ENCODE measurements at places on chromosomes 3 and 15.

DNA sequence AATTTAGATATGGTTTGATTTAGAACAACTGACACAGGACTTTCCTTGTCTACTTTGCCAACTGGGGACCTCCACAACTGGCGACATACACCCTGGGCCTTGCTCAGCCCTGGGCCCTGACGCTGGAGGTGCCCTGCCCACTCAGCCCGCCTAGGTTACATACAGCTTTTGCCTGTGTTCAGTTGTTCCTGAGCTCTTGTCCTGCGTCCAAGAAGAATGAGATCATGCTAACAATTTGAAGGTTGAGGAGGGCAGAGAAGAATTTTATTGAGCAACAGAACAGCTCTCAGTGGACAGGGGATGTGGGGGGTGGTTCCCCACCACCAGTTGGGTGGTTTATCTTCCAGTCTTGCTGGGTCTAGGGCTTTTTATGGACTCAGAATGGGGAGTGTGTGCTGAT, 67.9 kb downstream of the IQCH start:
- DNase-seq = no peak

DNA sequence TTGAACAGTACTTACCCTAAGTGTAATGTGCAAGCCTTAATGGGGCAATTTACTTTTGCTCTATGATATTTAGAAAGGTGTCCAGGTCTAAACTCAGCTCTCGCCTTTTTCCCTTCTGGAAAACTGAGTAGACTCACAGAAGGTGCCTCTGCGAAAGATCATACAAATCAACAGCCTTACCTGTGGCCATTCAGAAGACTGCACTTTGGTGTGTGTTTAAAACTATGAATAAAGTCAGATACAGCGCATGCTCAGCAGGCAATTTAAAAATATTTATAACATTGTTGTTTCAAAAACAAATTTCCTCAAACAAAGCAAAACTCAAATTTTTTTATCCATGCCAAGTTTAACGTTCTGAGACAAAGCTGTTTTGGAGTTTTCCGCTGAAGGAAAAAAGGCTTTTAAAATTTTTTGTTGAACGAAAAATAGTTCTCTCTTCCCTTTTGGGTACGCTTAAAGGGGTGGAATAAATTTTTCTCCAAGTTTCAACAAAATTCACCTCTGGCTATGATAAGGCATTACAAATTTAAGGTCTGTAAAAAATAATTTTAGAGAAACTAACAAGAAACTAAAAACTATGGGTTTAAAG, 156.3 kb downstream of the TIGIT start:
- no peak for DNase-seq

- no peak for DNase-seq
Measured at GRCh38 chr15:44727485-44728231, 8.7 kb upstream of the TRIM69 start.

DNA sequence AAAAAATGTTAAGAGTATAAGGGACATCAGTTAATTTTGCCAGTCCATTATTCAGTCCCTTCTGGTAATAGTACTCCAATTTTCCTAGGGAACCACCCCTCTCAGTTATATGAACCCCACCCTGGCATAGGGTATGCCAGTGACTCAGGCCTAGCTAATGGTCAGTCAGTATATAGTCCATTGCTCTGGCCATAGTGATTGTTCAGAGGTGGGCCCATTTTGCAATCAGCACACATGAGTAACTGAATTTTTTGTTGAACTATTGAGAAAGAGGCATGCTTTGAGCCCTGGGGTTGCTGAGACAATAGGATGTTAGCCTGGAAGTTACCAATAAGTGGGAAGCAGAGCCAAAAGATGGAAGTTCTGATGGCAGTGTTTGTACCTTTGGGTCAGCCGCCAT, 4.1 kb downstream of the LRCH3 start:
- no peak for DNase-seq

DNA sequence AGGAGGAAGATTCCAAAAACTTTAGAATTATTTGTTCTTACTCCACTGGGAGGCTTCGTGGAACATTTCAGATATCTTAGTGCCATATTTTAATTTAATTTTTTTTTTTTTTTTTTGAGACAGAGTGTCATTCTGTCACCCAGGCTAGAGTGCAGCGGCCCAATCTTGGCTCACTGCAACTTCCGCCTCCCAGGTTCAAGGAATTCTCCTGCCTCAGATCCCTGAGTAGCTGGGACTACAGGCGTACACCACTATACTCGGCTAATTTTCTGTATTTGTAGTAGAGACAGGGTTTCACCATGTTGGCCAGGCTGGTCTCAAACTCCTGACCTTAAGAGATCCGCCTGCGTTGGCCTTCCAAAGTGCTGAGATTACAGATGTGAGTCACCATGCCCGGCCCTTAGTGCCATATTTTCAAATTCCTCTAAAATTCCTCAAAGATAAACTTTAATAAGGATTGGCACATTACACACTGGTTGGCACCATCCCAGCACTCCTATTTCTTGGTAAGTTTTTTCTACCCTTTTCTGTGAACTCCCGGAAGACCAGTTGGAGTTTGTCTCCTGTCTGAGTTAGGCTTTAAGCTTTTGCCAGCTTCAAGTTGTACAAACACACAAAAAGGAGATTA, 693.7 kb downstream of the MCTP2 start:
- no peak for DNase-seq

- DNase-seq = no peak
Measured at GRCh38 chr15:47066392-47066791, 650.9 kb upstream of the SEMA6D start.

DNA sequence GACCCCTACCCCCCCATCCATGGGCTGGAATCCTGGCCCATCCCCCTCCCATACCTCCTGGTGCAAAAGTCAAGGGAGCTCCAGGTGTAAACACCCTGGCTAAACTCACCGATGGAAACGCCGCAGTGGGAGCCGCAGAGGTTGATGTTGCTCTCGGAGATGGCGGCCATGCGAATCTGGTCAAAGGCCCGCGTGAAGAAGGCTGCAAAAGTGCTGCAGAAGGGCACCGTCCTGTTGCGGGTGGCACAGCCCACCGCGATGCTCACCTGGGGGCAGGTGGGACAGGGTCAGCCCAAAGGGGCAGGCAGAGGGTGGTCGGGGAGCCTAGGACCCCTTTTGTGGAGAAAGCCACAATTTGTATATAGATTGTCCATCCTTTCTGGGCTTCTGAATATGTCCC, 26.7 kb downstream of the TKT start:
- DNase-seq = no peak

DNA sequence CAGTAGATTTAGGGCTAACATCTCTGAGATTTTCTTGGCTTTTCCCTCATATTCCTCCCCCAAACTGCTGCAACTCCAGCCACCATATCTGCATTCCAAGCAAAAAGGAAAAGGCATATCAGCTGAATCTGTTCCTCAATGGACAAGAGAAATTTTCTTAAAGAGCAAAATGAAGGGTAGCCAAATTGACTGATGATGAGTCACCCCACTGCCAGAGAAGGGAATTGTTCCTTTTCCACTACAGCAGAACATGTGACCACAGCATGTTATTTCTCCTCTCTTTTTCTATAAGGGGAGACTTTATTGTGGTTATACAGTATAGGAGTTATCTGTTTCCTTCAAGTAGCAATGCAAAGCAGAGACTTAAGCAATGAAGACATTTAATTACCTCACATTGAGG, 172.5 kb downstream of the MTHFS start:
- DNase-seq = no peak

- DNase-seq = no peak
Measured at GRCh38 chr3:149571381-149571780, 86.4 kb downstream of the WWTR1 start.

GRCh38 chr15:94052711-94053110, 178.7 kb upstream of the MCTP2 start:
- no peak for DNase-seq

- DNase-seq = no peak
Measured at GRCh38 chr3:28301688-28302087, 46.8 kb upstream of the ZCWPW2 start.

DNA sequence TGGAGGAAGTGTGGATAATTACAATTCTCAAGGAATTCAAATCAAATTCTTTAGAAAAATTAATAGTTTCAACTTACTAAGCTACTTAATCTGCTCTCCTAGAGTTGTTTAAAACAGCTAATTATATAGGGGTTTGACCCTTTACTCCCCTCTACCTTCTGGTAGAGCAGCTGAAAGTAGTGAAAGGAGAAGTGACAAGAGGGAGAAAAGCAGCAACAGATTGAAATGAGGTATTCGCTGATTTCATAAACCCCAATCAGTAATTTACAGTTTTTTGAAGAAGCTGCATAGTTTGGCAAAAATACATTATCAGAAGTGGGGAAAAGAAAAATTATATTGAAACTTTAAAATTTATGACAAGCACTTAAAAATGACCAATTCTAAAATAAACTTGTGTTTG, 52.8 kb downstream of the ZMAT3 start:
- no peak for DNase-seq

DNA sequence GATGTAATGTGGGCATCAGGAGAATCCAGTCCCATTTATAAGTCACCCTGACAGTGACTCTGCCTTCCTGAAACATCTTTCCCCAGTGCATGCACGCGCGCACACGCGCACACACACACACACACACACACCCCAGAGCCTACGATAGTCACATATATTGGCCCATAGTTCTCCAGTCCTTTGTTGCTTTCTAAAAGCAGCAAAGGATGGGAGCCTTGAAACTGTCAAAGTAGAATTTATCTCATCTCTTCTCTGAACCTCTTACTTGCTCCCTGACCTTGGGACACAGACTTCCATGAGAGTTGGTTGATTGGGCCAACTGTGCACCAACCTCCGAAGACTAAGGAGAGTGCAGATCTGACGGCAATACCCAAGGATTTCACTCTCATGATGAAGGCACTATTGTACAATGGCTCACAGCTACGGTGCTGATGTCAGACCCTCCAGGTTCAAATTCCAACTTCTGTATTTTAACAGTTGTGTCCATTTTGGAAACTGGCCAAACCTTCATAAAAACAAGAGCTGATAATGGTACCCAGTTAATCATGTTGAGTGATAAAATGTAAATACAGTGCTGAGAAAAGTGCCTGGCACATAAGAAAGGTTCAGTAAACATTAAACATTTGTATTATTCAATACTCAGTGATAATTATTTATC, 8.3 kb downstream of the CPA3 start:
- DNase-seq = no peak

DNA sequence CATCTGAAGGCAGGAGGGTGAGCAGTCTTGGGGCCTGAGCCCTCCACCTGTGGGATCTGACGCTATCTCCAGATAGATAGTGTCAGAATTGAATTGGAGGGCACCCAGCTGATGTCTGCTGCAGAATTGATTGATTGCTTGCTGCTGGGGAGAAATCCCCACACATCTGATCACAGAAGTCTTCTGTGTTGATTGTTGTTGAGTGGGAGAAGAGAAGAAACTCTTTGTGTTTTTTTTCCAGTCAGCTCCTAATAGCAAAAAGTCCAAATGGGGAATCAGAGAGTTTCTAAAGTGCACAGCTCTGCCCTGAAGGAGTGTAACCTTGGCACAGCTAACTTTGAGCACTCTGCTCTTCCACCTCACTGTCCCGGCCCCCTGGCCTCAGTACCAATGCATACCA, 66.1 kb downstream of the RAB11A start:
- DNase-seq = no peak

- DNase-seq = no peak
Measured at GRCh38 chr15:34047893-34048775, 9.1 kb upstream of the AVEN start.

DNA sequence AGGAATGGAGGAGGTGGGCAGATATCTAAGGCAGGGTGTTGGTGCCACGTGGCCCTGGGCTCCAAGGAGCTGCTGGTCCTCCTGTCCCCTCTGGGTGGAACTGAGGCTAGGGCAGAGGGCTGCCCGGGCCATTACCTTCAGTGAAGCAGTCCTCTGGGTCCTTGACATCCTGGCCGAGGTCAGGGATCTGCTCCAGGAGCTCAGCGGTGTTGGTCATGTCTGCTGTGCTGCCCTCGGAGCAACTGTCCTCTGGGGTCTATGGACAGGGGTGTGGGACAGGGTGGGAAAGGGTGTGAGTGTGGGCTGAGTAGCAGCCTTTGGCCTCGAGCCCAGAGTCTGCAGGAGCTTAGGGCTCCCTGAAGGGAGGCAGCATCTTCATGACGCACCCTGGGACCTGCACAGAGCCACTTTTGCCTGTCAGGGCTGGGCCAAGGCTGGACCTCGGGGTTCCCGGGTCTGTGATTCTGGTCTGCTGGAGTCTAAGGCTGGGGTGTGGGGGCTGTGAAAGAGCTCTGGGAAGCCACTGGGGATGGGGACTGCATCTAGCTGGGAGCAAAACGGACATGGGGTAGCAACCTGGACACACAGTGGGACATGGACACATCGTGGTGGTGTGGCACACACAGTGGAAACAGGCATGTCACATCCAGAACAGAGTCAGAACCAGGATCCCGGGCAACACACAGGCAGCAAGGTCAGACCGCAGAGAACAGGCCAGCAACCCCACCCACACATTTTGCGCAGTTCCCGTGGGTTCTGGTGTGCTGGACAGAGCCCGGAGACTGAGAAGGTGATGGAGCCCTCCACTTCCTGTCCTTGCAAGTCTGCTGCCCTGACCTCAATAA, 72.7 kb downstream of the SCN5A start:
- no peak for DNase-seq

DNA sequence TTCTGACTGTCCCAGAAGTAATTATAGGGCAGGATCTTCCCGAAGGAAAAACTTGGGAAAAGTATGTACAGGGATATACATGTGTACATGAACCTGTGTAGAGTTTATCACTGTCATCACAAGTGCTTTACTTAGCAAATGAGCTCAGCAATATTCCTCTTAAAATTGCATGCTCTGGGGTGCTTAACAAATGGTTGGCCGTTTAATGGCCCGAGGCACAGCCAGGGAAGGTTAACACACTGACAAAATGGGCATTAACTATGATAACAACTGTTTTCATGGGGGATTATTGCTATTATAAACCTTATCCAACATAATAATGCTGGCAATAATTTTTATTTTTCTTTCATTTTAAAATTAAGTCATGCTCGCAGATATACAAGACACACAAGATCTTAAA, 459.3 kb downstream of the TUSC7 start:
- DNase-seq = no peak

DNA sequence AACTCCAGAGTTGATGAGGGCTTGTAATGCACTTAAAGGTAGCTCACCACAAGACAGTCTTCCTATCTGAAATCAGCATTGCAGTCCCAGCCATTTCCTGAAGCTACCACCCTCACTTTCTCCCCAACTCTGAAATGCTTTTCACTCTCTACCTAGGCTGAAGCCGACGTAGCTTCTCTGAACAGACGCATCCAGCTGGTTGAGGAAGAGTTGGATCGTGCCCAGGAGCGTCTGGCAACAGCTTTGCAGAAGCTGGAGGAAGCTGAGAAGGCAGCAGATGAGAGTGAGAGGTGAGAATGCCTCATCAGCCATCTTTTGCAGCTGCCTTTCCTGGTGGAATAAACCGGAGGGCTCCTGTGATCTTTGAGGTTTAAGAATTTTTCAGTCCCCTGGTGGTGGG, 14.3 kb downstream of the TPM1 start:
- no peak for DNase-seq

- DNase-seq = no peak
Measured at GRCh38 chr3:102053375-102053989, 204.2 kb downstream of the NFKBIZ start.

- no peak for DNase-seq
Measured at GRCh38 chr15:58182460-58183163, 44.4 kb downstream of the AQP9 start.
